ENCODE measurements at places on chromosomes 5 and 9.

DNA sequence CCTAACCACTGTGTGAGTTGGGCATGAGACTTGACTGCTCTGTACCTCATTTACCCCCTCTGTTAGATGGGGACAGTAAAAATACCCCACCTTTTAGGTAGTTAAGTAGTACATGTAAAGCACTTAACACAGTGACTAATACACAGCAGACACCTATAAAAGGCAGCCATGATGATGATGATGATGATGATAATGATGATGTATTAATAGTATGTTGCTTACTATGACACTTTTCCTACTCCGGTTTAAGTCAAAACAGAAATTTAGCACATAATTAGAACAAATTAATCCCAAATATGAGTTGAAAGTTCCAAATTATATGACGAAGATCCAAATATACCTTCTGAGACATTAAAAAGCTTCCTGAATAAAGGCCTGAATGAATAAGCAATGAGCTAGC, 222.1 kb downstream of the GAPVD1 start:
- DNase-seq: no peak

DNA sequence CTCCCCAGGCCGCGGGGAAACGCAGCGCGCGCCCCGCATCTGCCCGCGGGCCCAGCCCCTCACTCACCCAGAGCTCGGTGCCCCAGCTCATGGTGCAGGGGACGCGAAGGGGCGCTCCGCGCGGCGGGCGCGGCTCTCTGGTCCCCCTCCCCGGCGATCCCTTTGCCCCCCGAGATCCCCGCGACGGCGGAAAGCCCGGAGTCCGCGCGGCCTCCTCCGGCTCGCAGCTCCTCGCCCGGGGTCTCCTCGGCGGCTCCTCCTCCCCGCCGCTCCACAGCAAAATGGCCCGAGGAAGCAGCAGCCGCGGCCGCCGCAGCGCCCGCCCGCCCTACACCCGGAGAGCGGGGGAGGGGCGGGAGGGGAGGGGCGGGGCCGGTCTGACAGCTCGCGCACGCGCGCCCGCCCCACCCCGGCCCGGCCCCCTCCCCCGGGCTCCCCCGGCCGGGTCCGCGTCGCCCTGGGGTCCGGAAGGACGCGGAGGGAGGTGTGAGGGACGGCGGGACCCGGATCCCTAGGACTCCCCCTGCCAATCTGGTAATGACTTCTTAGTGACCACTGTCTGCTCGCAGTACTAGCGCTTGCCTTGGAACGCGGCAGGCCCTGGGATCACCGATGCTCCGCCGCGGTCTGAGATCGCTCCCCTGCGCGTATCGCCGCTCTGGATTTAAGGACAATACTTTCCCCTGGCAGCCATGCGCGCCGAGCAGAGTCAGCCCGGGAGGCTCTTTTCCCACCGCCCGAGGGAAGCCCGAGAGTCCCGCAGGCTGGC, at the start of gene FNBP1:
Gene FNBP1, minus strand, starts transcription at position 305 of the 769 bp plus-strand sequence. Its CDS starts 214 bp downstream, at position 91.
- peak; percentile 89 for DNase-seq

GRCh38 chr5:65137631-65138030, 344.1 kb downstream of the ADAMTS6 start:
- no peak for DNase-seq

- DNase-seq: no peak
These were observed 25.1 kb downstream of the PALM2AKAP2 start for GRCh38 chr9:109805050-109805449.

- no peak for DNase-seq
These were observed 116.4 kb downstream of the MYO10 start for GRCh38 chr5:16819522-16820167.

DNA sequence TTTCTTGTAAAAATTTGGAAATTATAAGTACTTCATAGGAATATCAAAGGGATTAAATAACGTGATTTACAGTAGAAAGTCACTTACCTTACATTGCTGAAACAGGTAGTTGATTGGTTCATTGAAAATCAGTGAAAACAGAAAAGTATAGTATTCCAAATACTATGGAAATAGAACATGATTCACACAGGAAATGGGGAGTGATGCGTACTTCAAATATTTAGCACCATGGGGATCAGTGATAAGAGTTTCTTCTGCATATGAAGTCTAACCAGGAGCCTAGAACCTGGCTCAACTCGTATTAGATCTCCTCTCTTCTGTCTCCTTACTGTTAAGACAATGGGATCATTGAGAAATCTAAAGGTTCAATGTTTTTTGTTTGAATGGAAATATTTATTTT, 133.3 kb downstream of the FAM174A start:
- no peak for DNase-seq

- no peak for DNase-seq
These were observed 179.8 kb downstream of the OLFM1 start for GRCh38 chr9:135267191-135267809.

DNA sequence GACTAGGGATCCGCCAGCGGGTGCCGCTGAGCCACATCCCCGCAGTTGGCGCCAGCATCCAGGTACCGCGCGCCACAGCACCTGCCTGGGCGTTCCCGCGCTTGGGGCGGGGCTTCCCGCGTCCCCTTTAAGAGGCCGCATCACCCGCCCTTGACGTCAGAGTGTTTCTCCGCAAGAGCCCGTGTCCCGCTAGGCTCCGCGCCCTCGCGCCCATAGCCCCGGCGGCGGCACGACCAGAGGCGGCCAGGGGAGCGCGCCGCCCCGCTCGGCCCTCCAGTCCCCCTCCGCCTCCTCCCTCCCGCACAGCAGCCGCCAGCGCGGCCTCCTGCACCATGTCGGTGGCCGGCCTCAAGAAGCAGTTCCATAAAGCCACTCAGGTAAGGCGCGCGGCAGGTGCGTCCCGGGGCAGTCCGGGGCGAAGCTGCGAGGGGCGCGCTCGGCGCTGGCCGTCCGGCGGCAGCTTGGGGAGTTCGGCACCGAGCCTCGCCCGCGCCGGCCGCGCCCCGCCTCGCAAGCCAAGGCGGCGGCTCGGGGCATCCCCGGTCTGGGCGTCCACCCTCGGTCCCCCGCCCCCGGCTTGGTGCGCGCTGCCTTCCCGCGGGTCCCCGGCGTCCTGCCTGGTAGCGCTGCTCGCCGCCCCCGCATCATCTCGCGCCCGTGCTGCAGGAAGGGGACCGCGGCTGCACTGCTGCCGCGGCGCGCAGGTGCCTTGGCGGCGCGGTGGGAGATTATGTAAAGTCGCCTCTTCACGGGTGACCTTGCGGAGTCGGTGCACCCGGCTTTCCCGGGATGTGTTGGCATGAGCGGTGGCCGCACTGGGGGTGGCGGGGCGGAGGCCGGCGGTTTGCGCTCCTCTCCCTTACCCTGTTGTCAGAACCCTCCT, at the start of gene SH3GL2:
Gene SH3GL2, plus strand, starts transcription at position 156 of the 883 bp plus-strand sequence.
- peak; percentile 22 for DNase-seq

All from ovary (tissue), 10 donors.